ENCODE measurements at places on chromosomes 4 and X.

DNA sequence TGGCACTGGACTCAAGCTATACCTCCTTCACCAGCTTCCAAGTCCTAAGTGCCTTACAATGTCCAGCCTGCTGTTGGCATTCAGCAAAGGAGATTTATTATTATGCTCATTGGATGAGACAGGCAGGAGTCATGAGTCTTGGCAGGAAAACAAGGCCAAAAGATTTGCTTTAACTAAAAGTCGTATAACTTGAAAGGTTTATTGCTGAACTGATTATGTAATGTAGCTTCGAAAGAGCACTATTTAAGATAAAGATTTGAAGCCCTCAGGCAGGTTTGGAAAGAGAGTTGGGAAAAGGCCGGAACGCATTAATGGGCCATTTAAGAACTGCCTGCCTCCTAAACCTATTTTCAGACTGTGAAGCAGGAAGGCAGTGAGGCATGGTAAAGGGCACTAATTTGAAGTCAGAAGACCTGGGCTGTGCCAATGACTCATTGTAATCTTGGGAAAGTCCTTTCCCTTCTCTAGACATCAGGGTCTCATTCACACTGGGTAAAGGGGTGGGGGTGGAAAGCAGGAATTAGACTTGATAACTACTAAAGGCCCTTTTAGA, 280.5 kb upstream of the EDA2R start:
- DNase-seq: no peak
- no peaks in the 10 kb centered on the region for H3K36me3 ChIP-seq
- H3K4me1 ChIP-seq: no peaks in the 10 kb centered on the region

GRCh38 chr4:17238633-17239032, 273.3 kb downstream of the QDPR start:
- H3K4me1 ChIP-seq: no peaks in the 10 kb centered on the region
- H3K27me3 ChIP-seq: no peaks in the 10 kb centered on the region
- no peaks in the 10 kb centered on the region for H3K36me3 ChIP-seq
- H3K27ac ChIP-seq: no peak overlapping the region
- no peak for DNase-seq
- H3K4me3 ChIP-seq: no peak overlapping the region

- H3K4me1 ChIP-seq: peaks cover 6% of the 10 kb centered on the region
- no peak overlapping the region for H3K4me3 ChIP-seq
- H3K27me3 ChIP-seq: peaks cover 10% of the 10 kb centered on the region
These were observed 223.8 kb upstream of the PSAPL1 start for GRCh38 chr4:7658341-7659204.

GRCh38 chrX:41442824-41443550, 4.2 kb upstream of the NYX start:
- H3K4me3 ChIP-seq: peak overlapping the region; percentile 52
- H3K27me3 ChIP-seq: no peaks in the 10 kb centered on the region
- H3K4me1 ChIP-seq: peaks cover 13% of the 10 kb centered on the region
- no peak overlapping the region for H3K27ac ChIP-seq
- DNase-seq: no peak

GRCh38 chrX:135345107-135345589, 35.9 kb downstream of the ETDC start:
- no peak overlapping the region for H3K27ac ChIP-seq
- peaks cover 14% of the 10 kb centered on the region for H3K36me3 ChIP-seq
- peak overlapping the region; percentile 91 for H3K4me3 ChIP-seq
- no peaks in the 10 kb centered on the region for H3K27me3 ChIP-seq
- H3K4me1 ChIP-seq: peaks cover 37% of the 10 kb centered on the region
- no peak for DNase-seq

- peaks cover 2% of the 10 kb centered on the region for H3K27me3 ChIP-seq
- no peaks in the 10 kb centered on the region for H3K4me1 ChIP-seq
- H3K36me3 ChIP-seq: no peaks in the 10 kb centered on the region
- H3K27ac ChIP-seq: no peak overlapping the region
- H3K4me3 ChIP-seq: no peak overlapping the region
These were observed 32.9 kb upstream of the SH3D19 start for GRCh38 chr4:151358266-151358665.

DNA sequence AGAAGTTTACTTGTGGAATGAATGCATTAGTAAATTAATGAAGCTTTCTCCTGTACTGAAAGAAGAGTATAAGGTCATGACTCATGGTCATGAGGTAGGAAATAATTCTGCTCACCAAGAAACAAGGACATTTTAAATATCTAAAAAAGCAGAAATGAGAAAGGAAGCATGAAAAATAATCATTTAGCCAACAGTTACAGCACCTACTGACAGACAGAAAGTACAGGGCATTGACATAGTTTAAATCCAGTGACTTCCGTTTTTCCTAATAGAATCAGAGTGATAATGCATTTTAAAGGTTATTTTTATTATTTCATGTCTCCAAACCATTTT, 30.5 kb upstream of the ACSL1 start:
- no peak overlapping the region for H3K27ac ChIP-seq
- no peak for DNase-seq
- H3K27me3 ChIP-seq: peaks cover 5% of the 10 kb centered on the region
